ENCODE measurements at places on chromosomes 2 and 18.

DNA sequence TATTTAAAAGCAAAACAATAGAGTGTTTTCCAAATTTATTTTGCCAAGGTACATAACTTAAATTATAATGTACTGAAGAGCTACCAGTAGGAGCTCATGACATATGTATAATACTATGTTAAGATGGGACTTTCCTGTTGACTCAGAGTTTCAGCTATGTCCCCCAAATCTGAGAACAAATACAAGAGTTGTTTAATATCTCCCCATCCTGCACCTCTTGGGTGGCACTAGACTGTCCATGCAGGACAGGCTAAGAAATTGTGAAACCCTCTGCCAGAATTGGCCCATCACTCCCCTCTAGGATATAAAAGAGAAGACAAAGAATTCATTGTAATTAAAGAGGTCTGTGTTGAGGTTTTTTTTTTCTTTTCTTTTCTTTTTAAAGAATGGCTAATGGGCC lies 21.7 kb upstream of the CTAGE1 start:
- no peak for DNase-seq

DNA sequence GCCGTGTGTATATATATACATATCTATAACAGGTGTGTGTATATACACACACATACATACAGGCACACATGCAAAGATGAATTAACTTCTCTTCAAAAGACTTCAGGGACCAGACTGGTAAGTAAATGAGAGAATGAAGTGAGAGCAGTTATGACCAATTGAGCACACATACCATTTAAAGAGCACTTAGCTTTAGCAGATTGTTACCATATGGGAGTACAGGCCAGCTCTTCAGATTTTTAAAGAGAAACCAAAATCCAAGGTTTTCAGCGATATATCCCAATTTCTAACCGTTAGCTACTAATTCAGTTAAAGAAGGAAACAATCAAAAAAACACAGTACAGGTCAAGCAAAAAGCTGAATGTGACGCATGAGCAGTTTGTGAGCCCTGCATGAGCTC lies 23.7 kb downstream of the INPP1 start:
- no peak for DNase-seq

DNA sequence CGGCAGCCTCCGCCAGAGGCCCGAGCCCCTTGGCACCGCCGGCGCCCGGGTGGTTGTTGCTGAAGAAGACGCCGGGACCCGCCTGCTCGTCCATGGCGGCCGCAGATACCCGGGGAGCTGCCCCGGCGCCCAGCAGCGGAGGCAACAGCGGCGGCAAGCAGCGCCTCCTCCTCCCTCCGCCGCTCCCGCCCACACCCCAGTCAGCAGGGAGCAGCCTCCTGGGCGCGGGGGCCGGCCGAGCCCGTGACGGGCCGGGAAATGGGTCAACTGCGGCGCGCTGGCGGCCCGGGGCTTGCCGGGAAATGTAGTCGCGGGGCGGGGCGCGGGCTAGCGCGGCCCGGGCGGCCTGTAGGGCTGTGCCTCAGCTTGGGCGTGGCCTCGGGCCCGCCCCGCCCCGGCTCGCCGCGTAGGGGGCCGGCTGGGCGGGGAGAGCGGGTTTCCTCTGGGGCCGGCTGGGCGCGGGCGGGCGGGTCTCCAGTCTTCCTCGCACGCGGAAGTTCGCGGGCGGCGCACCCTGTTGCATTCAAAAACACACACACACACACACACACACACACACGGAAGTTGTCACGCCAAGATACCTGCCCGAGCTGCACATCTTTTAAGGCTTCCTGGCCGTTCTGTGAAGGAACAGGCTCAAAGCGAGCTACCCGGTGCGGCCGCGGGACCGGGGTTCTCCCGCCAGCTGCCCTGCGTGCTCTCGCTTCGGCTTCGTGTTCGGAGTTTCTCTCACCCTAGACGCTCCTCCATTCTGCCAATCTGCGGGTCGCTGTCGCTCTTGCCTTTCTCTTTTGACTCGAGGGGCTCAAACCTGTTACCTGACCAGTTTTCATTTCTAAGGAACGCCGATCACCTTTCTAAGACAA lies at the start of gene STRN:
Gene STRN (minus strand): TSS at position 167 of the 866 bp plus-strand sequence. CDS start 73 bp downstream, at position 94.
- peak; percentile 94 for DNase-seq

- no peak for DNase-seq
Measured at GRCh38 chr2:143261986-143262385, 132.8 kb downstream of the ARHGAP15 start.

DNA sequence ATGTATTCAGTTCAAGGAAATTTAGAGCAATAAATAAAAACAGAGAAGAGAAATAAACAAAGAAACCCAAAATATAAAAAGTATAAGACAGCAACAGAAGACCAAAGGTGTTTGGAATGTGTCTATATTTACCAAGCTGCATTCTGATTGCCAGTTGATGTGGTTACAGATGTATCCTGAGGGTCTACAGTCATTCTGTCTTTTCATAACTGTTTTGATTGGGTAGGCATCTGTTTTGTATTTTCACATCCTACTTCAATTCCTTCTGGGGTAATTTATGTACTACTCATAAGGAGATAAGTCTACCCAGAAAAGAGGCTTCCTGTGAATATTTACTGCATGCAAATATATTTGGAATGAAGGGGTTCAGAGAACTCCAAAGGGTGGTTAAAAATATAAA lies 596.8 kb upstream of the GCFC2 start:
- no peak for DNase-seq

- no peak for DNase-seq
Measured at GRCh38 chr2:121965661-121966060, 210.2 kb downstream of the TSN start.

DNA sequence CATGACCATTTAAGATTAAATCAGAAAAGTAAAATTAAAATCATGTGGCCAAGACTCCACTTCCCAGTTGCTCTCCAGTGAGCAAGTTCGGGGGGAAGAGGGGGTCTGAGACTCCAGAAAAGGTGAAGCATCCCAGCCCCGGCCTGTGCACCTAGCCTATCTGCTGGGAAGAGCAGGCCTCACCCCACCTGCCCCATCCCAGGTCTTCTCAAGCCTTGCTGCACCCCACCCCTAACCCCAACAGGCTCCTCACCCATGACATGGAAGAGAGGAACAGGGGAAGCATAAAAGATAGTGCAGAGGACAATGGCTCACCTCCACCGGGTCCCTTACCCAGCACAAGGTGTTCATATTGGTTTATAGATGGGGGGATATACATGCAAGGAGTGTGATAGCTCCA lies 14.6 kb downstream of the CIB4 start:
- DNase-seq: no peak

- DNase-seq: no peak
Measured at GRCh38 chr2:54384301-54385203, 71.6 kb upstream of the SPTBN1 start.

DNA sequence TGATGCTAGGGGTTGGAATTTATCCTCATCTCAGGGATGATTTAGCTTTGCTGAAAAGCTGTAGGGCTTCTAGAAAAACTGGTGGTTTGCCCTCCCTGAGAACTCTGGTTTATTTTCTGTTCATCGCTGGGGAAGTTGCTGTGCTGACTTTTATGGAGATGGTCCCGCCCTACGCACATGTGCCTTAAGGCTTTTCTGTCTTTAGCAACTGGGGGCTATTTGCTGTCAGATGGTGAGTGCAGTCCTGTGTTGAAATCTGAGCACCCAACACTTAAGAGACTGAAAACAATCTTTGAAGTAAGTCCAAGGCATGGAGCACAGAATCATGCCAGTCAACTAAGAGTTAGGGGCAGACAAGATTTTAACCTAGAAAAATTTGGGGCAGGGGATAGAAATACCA lies 2148.4 kb upstream of the CELF4 start:
- DNase-seq: no peak

GRCh38 chr2:26652361-26653041 lies 11.3 kb upstream of the CIB4 start:
- no peak for DNase-seq

DNA sequence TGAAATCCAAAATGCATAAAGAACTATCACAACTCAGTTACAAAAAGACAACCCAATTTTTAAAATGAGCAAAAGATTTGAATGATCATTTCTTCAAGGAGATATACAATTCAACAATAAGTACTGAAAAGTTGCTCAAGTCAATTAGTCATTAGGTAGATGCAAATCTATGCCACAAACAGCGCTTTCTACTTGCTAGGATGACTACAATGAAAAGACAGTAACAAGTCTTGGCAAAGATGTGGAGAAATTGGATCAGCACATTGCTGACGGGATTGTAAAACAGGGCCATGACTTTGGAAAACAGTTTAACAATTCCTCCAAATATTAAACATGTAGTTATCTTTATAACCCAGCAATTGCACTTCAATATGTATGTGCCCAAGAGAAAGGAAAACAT lies 166.3 kb upstream of the MC4R start:
- no peak for DNase-seq

GRCh38 chr2:29817299-29817698 lies 104.1 kb downstream of the ALK start:
- DNase-seq: no peak

GRCh38 chr18:75544496-75544895 lies 117.0 kb upstream of the SMIM21 start:
- no peak for DNase-seq

DNA sequence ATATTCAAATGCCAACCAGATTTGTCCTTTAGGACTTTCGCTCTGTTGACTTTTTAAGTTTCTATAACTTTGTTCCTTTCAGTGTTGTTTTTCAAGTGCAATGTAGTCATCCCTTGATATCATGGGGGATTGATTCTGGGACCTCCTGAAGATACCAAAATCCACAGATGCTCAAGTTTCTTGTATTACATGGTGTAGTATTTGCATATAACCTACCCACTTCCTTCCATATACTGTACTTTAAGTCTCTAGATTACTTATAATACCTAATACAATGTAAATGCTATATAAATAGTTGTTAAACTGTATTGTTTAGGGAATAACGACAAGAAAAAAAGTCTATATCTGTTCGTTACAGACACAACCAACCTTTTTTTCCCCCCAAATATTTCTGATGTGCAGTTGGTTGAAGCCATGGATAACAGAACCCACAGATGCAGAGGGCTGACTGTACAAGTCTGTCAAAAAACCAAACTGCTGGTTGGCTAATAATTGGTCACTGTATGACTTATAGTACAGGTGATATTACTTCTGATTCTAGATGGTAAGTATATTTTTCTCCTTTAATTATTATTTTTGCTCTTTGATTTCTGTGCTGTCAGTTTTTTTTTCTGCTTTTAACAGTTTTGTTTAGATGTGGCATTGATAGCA lies 201.7 kb upstream of the STON1 start:
- no peak for DNase-seq

GRCh38 chr2:156448766-156449165 lies 12.6 kb downstream of the GPD2 start:
- DNase-seq: no peak

DNA sequence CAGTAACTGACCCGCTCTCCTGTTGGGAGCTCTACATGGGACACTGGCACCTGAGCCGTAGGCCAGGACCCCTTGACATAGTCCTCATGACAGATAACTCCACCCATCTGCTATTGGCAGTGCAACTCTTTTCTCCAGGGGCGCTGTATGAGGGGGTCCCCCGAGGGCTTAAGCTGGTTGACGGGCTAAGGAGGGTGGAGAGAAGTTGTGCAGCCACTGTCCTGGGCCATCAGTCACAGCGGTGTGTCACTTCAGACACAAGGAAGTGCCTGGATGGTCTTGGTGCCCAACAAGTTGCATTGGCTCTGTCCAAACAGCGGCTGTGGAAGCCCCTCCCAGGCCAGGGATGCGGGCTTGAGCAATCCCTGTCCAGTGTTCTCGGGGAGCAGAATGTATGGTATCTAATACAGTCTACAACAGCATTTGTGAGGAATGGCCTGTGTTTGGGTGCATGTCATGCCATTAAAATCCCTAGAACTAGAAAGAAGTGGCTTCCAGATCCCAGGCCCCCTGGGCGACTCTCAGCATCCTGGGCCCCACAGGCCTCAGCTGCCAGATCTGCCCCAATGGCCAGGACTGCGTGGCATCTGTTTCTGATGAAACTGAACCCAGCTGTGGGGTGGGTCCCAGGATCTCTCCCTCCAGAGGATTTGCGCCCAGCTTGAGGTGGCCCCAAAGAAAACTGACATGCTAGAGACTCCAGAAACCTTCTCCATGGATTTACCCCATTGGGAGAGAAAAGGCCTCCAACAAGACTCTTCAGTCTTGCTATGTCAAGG lies 23.3 kb downstream of the TTC32 start:
- DNase-seq: no peak

GRCh38 chr2:80545420-80546210 lies 241.1 kb upstream of the LRRTM1 start:
- no peak for DNase-seq

- peak; percentile 7 for DNase-seq
Measured at GRCh38 chr18:76721207-76721996, 101.0 kb upstream of the ZNF236 start.

GRCh38 chr2:161570424-161571050 lies 53.7 kb upstream of the SLC4A10 start:
- DNase-seq: no peak

DNA sequence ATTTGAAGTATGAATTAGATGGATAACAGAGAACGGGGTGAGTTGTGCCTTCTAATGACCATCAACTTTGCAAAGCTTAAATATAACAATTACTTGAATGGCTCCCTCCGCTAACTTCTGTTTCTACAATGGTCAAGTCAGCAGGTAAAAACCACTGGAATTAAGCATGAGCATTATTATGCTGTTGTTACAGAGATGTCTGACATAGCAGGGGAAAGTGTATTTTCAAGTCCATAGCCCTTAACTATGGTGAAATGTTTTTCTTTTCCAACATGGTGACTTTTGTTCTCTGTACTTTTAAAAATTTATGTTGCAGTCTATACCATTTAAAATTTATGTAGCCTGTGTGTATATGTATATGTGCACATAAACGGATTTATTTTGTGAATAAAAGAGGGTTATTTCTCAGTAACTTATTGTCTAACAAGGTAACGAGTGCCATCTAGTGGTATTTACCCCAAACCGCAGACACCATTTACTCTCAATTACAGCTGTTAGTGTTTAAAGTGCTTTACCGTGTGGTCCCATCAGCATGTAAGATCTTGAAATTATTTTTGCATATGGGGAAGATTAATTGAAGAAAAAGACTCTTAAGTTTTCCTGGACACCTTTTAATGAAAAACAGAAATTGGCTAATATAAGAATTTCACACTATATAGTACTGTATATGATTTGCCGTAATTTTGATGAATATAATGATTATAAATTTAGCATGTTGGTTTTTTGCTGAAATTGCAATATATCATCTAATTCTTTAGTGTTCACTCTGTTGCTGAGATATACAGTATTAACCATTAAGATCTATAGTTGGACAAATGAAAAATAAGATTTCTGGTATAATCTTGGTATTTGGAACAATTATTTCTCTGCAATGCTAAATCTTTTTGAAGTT lies 78.2 kb downstream of the UBE2E3 start:
- peak; percentile 7 for DNase-seq

GRCh38 chr2:28433935-28434599 lies 41.4 kb downstream of the FOSL2 start:
- DNase-seq: no peak

All from stimulated activated CD4-positive, alpha-beta T cell treated with anti-CD3 and anti-CD28 coated beads, Interleukin-1b, Interleukin-23, amount 100 ng/mL, for 24 hours (primary cell).